ENCODE measurements at places on chromosomes 13 and 19.
A peak's percentile ranks its signal among the peaks of the same experiment; 100 is the strongest.

- peak; percentile 79 for ATAC-seq
These were observed at the start of gene PGPEP1 for GRCh38 chr19:18340190-18340989. TSS of gene PGPEP1 (plus strand) at chr19:18340598. CDS start at chr19:18340682, 84 bp downstream.

GRCh38 chr19:38958301-38958700, 17.2 kb downstream of the FBXO17 start:
- no peak for ATAC-seq

- peak; percentile 95 for ATAC-seq
These were observed 3.0 kb downstream of the CNFN start for GRCh38 chr19:42386974-42387707.

DNA sequence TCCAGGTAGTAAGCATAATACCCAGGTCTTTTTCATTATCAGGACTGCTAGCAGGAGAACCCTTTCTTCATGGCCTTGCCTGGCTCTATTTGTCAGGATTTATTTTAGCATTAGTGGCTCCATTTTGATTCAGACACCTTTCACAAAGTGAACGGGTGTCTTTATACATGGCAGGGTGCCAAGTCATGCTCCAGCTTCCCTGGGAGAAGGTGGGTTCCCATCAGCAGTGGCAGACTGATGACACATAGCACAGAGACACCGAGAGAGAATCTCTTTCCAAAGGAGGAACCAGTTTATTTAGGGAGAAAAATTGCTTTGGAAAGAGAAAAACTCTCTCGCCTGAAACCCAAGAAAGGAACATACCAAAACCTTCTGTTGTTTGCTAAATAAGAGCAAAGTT, 135.3 kb upstream of the TMTC4 start:
- ATAC-seq, result no peak

DNA sequence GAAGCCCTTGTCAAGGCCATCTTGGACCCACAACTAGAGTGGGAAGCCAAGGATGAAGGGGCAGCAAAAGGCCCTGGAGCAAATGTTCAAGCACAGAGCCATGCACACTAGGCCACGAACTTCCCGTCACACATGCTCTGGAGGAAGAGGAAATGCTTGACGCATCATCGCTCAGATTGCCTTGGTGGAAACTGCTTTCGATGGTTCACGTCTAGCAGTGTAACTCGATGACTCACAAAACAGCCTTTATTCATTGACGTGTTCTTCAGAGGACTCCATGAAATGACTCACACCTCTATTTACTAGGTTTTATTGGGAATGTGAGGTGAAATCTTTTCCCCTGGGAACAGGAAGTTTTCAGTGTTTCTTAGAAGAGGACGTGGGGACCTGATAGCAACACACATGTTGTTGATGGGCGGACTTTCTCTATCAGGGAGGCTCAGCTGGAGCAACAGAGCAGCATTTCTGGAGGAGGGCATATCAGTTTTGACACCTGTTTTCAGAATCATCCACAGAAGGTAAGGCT, 79.8 kb upstream of the FLT1 start:
- ATAC-seq, result peak; percentile 67

DNA sequence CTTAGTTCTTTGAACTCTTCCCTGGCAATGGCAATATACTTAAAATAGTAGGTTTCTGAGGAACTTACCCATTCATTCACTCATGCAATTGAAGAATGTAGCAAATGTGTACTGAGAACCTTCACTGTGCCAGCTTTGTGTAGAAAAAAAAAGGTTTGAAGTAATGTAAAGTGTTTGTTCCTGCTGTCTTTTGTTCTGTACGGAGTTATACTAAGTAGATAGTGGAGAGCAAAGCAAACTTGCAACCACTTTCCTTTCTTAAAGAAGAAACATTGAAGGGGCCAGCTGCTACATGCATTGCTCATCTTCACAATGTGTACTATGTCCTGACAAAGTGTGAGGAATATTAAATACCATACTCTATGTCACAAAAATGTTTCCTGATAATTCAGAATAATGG, 68.9 kb upstream of the FREM2 start:
- no peak for ATAC-seq

- peak; percentile 20 for ATAC-seq
These were observed 181.9 kb downstream of the PCDH9 start for GRCh38 chr13:67048084-67048820.

- no peak for ATAC-seq
These were observed 47.2 kb downstream of the CHST8 start for GRCh38 chr19:33668968-33669367.

- no peak for ATAC-seq
These were observed 24.6 kb downstream of the CYSLTR2 start for GRCh38 chr13:48678316-48678715.

GRCh38 chr13:44489751-44490150, 86.4 kb downstream of the TSC22D1 start:
- no peak for ATAC-seq

DNA sequence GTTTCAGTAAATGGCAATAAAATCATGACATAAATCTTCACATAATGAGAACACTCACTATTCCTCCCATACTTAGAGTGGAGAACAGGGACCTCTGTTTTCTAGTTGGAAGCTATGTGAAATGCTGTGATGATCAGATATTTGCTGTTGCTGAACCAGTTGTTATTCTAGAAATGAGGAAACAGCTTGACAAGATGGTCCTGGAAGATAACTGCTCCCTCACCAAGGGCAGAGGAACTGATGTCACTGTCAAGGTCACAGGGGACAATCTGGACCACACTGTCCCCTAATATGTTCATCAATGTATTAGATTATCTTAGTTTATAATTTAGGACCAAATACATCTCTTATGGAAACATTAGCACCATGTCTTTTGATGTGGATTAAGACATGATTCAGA, 1173.3 kb downstream of the PCDH17 start:
- no peak for ATAC-seq

Measured in SK-N-SH treated with all-trans-retinoic acid at 6 μM for 48 hours (cell line).